ENCODE measurements at places on chromosomes 6 and 20. TPM values are rescaled to one million over a fixed set of nuclear protein-coding genes. Genes with fewer than 3 reads are reported as not detected.

DNA sequence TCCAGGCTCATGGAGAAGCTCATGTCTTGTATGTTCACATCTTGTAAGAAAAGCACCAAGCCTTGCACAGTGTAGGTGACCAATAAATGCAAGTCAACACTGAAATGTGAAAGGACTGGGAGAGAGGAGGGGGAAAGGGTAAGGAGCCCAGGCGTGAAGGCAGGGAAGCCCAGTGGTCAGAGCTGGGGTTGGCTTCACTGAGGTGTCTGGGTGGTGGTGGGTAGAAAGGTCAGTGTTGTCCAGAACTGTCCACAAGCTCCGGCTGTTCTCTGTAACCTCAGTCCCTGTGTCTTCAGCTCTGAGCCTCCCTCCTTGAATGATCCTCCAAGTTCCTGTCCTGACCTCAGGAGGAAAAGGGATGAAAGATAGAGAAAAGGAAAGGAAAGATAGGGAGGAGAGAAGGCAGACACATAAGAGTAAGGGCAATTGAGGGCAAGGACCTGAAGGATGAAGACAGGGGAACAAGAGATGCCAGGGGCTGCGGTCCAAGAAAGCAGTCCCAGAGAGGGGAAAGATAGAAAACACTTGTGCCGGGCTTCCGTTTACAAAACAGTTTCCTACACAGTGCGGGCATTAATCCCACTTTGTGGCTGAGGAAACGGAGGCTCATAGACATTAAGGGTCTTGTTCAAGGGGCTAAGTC lies 2.4 kb upstream of the TNXB start:
- H3K27me3 ChIP-seq = peaks cover 14% of the 10 kb centered on the region
- no peak overlapping the region for H3K27ac ChIP-seq
- H3K4me1 ChIP-seq = peaks cover 2% of the 10 kb centered on the region
- no peak overlapping the region for H3K4me3 ChIP-seq
- no peak for DNase-seq

MYL9 gene
- 0.18 TPM for total RNA-seq

DNA sequence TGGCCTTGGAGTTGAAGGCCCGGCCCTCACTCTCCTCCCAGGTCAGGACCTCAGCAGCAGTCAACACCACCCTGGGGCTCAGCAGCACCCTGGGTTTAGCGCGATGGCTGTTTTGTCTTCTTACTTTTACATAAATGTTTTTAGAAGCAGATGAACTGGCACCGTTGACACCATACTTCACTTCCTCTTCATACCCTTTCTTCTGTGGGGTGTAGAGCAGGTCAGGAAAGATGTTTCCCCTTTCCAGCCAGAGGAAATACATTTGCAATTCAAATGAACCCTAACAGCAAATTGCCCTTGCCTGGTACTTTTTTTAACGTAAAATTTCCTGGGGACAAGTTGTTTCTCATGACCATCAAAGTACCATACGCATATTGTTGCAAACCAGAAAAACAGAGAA lies 54.7 kb upstream of the SNX9 start:
- no peak for DNase-seq
- peaks cover under 1% of the 10 kb centered on the region for H3K36me3 ChIP-seq
- peaks cover 44% of the 10 kb centered on the region for H3K4me1 ChIP-seq
- H3K4me3 ChIP-seq = no peak overlapping the region
- H3K27ac ChIP-seq = peak overlapping the region; percentile 62

- H3K36me3 ChIP-seq = no peaks in the 10 kb centered on the region
- H3K4me1 ChIP-seq = no peaks in the 10 kb centered on the region
Measured at GRCh38 chr6:9527679-9528286, 887.1 kb downstream of the TFAP2A start.

GRCh38 chr20:37193226-37193625 lies 13.9 kb upstream of the MROH8 start:
- H3K4me3 ChIP-seq = no peak overlapping the region
- no peaks in the 10 kb centered on the region for H3K27me3 ChIP-seq
- peak overlapping the region; percentile 5 for H3K27ac ChIP-seq
- no peak for DNase-seq
- H3K36me3 ChIP-seq = peaks cover 57% of the 10 kb centered on the region
- H3K4me1 ChIP-seq = peaks cover 72% of the 10 kb centered on the region

IFT52 gene
- total RNA-seq = 16.9 TPM

DNA sequence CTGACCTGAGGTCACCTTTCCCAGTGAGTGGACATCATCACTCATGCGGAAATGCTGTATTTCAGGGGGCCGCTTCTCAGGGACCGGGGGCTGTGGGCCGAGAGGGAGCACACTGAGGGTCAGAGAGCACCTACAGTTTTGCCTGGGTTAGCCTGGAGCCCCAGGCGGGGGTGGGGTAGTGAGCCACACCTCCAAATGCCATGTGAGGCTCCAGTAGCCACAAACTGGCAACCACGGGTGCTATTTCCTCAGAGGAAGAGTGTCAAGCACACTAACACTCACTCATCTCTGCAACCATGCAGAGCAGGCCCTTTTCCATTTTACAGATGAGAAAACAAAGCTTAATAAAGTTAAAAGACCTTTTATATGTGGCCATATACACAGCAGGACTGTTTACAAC lies 4.7 kb downstream of the EHMT2 start:
- H3K4me1 ChIP-seq = peaks cover 26% of the 10 kb centered on the region
- no peak overlapping the region for H3K27ac ChIP-seq
- H3K36me3 ChIP-seq = peaks cover 44% of the 10 kb centered on the region
- DNase-seq = no peak
- H3K4me3 ChIP-seq = no peak overlapping the region
- no peaks in the 10 kb centered on the region for H3K27me3 ChIP-seq

CENPQ gene
- 18.2 TPM for total RNA-seq

- H3K27me3 ChIP-seq = no peaks in the 10 kb centered on the region
- no peak overlapping the region for H3K27ac ChIP-seq
- no peak overlapping the region for H3K4me3 ChIP-seq
Measured at GRCh38 chr6:36615018-36615761, 21.0 kb downstream of the SRSF3 start.

DNA sequence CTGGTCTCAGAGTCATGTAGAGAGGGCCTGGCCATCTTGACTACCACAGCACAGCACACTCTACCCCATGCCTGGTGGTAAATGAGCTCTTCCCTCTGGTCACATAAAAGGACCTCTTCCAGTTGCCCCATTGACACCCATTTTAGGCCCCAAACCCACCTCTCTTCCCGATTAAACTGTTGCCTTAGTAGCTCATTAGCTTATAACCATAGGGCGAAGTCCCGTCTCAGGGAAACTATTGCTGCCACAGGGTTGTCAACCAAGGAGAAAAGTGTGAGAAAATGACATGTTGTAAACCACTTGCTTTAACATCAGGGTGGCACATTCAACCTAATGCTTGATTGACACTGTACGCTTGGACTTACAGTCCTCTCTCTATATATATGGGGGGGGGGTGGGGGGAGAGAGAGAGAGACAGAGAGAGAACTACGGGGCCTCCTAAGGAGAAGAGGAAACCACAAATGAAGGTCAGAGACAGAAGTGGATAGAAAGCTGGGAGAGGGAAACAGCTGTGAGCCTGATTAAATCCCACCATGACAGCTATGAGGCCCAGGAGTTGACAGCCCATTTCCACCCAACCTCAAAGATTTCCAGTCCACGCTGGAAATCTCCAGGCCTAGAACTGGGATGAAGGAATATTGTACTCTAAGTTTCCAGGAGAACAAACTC lies 14.9 kb upstream of the BTN1A1 start:
- peaks cover 1% of the 10 kb centered on the region for H3K36me3 ChIP-seq
- no peaks in the 10 kb centered on the region for H3K27me3 ChIP-seq
- DNase-seq = no peak
